C1 segment of cervical spinal cord (tissue), 14 donors: ENCODE measurements at places on chromosomes 3 and 15.

- DNase-seq: no peak
Observed at GRCh38 chr15:65077291-65077980, 890 bp downstream of the KBTBD13 start.

DNA sequence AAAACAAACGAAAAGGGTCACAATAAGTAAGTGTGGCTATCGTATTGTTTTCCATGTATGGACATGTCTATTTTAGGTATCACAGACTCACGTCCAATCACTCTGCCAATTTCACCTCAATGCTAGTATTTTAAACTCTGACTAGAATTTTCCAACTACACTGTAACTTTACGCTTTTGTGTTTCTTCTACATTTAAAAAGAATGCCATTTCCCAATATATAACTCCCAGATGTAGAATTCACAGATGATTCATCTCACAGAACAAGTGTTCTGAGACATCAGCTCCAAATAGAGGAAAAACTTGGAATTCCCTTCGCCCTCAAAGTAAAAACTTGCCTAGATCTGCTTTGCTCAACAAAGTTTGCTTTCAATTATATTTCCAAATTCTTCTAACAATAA, 14.2 kb downstream of the LRIG1 start:
- no peak for DNase-seq

DNA sequence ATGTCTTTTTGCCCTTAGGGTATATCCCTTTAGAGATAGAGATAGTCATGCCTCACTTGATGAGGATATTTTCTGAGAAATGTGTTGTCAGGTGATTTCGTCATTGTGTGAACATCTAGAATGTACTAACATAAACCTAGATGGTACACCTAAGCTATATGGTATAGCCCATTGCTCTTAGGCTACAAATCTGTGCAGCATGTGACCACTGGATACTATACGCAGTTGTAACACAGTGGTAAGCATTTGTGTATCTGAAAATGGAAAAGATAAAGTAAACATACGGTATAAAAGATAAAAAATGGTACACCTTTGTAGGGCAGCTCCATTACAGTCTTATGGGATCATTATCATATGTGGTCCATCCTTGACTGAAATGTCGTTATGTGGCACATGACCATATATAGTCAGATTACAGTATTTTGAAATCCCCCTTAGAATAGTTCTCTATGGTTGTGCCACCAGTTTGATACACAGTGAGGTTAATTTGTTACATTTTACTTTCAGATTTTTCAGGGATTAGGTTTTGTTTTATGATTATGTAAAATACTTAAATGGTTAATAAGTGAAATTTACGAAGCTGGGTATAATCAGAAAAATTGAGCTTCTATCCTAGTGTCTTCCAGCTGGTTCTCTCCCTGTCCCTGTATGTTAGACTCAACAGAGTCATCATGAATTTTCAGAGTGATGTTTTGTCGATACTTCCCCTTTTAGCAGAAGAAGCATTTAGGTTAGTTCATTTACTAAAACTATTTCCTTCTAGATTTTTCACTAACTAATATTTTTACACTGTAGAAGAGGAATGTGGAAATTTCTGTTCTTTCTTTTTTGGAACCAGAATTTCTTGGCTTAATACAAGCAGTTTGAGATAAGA, 12.8 kb downstream of the SETD5 start:
- no peak for DNase-seq

- no peak for DNase-seq
Observed at GRCh38 chr3:168517249-168518071, 421.7 kb upstream of the GOLIM4 start.
